ENCODE measurements at places on chromosomes 7 and 10.
A peak's percentile ranks its signal among the peaks of the same experiment; 100 is the strongest.

DNA sequence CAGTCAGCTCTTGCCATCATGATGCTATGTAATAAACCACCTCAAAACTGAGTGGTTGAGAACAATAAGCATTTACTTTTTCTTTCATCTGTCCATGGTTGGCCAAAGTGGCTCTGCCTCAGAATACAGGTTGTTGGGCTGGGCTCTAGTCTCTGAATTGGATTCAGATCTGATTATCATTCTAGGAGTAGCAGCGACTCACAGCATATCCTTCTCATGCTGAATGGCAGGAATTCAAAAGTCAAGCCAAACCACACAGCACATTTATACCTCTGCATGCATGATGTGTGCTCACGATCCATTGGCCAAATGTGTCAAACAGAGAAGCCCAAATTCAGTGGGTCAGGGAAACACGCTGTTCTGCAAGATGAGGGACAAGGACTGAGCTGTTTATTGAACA lies 13.6 kb upstream of the GALNT11 start:
- DNase-seq = no peak

DNA sequence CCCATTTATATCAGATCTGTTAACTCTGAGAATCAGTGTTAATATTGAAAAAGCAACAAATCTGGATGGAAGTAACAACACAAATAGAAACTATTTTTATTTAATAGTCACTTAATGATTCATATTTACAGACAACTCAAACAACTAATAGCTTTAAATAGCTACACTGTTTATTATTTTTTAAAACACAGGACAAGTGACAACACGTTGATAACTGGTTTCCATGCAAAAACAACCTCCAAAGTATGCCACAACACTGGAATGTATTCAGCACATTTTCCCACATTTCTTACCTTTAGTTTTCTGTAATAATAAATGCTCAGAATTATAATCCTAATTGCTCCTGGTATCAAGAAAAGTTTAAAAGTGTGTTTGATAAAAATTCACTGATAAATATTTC lies 4.0 kb downstream of the SNX13 start:
- DNase-seq = no peak

DNA sequence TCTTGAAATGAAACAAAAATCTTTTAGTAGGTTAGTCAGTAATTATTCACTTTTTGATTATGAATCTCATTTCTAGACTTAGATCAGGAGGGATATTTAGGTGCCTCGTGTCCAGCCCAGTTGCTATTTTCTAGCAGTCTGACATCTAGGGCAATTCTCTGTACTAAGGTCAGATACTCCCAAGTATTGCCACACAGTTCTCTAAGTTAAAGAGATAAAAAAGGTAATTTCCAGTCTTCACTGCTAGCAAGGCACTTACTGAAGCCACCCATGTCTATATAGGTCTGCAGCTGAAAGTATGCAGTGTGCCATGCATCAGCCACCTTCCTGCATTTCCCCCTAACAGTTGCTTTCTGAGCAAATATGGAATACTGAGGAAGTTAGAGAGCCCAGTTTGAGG lies 83.4 kb downstream of the PON1 start:
- no peak for DNase-seq

DNA sequence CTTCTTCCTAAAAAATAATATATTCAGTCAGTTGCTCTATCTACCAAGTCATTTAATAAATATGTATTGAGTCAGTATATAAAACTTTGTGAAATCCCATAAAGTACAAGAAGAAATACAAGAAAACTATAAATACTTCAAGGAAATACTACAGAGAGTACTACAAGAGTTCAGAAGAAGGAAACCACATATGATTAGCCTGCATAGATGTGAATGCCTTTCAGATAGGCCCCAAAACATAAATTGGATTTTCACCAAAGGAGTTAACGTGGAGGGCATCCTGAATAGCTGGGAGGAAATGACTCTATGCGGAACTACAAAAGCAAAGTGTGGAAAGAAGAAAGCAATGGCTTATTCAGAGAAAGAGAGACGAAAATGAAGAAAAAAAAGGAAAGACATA lies 120.1 kb downstream of the LRRN3 start:
- DNase-seq = no peak

- DNase-seq = no peak
Measured at GRCh38 chr10:14502431-14502830, 171.7 kb upstream of the FRMD4A start.

GRCh38 chr10:70931168-70931815 lies 42.9 kb upstream of the PCBD1 start:
- peak; percentile 18 for DNase-seq

GRCh38 chr10:123911866-123912265 lies 20.3 kb upstream of the CPXM2 start:
- no peak for DNase-seq

DNA sequence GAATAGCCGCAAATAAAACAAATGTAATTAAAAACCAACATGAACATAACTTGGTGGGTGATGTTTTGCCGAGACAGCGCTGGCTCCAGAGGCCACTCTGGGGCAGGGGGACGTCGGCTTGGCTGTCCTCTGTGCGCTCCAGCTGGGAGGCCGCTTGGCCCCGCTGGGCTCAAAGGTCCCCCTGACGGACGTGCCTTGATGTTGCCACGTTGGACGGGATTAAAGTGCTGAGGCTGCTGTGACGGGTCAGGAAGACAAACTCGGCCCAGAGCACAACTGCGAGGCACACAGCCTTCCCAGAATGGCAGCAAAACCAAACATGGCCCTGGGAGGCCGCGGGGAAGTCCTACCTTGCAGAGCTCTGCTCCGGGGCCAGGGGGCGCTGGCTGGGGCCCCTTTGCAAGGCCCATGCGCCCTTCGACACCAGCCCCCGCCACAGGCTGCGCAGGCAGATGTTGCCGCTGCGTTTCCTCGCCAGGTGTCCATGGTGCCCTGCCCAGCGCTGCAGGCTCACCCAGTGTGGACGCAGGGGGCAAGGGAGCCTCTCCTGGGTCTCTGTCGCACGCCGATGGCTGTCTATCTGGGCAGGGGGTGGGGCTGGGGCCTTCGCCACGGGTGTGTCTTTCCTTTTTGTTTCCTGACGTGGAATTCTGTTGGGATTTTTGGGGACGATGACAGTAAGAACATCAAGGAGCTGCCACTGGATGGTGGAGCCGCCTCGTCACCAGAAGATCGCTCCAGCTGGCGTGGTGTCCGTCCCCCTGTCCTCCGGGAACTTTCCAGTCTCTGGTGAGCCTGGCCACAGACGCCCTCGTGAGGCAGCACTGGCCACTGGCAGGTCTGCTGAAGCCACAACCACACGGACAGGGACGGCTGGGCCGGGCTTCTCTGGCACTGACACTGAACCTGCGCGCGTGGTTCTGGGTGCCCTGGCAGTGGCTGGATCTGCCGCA lies 99.6 kb upstream of the DIP2C start:
- DNase-seq = peak; percentile 85

GRCh38 chr7:33354201-33354600 lies 224.8 kb downstream of the BBS9 start:
- no peak for DNase-seq

DNA sequence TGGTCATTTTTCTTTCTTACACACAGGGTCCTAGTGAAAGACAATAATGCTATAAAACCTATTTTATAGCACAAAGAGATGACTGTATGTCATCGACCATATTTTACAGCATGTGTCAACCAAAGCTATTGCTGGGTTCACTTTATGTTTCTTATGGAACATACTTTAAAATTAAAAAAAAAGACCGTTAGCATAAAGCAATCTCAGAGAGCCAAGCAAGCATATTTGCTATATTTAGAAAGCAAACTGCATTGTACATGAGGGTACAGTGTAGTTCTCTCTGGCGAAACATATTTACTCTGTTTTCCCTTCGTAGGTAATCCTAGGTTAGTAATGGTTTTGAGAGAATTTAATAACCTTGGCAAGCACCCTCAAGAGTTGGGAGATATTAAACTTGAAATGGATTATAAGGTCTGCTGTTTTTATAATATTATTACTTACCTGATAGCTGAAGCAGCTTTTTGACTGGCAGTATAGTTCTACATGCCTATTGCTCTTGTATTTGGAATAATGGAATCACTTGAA lies 244.2 kb upstream of the POM121L12 start:
- DNase-seq = no peak

DNA sequence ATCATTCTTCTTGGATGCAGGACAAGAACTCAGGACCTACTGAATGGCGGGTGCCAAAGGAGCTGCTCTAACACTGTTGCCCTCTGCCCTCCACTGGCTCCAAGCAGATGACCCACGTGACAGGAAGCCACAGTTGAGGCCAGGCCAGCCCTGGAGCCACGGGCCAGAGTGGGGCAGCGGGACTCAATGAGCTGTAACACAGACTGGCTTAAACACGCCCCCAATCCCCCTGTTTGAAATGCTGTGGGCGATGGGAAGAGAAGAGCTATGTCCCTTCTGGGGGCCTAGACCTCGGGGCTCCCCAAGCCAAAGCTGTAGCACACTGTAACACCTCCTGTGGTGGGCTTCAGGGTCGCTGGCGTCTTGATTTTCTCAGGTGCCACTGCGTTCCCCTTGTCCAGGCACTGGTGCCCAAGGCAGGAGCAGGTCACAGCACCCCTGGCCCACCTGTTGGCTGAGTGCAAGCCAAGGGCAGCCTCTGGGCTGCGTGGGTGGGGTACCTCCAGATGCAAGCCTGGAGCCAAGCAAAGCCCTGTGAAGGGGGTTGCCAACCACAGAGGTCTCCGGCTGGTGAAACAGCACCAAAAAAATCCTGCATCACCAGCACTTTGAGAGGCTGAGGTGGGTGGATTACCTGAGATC lies 18.6 kb upstream of the ZMIZ2 start:
- no peak for DNase-seq

DNA sequence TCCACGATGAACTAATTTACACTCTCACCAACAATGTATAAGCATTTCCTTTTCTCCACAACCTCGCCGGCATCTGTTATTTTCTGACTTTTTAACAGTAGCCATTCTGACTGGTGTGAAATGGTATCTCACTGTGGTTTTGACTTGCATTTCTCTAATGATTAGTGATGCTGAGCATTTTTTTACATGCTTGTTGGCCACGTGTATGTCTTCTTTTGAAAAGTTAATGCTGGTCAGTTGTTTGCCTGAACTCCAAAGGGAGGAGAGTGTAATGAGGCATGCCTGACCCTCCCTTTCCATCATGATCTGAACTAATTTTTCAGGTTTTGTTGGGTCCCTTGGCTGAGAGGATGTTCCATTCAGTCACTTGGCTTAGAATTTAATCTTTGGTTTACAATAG lies 50.7 kb upstream of the SVIL start:
- DNase-seq = no peak

GRCh38 chr10:18483516-18484186 lies 167.7 kb downstream of the NSUN6 start:
- no peak for DNase-seq

DNA sequence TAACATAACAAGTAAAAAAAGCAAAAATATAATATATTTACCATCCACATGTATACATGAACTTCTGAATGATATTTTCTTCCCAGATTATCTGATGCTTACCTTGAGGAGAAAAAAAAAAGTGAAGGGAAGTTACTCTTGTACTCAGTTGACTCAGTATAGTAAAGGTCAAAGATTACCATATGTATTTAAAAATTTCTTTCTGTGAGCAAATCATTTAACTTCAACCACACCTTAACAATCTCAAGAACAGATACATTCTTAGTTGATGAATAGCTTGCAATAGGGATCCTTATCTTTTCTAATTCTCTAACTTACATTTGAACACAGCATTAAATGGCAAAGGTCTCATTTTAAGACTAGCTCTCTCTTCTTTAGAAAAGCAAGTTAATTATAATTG lies 29.8 kb downstream of the PRR15 start:
- no peak for DNase-seq

GRCh38 chr10:104923501-104923900 lies 282.4 kb downstream of the SORCS3 start:
- no peak for DNase-seq

- no peak for DNase-seq
Measured at GRCh38 chr7:110929480-110930249, 161.3 kb upstream of the LRRN3 start.

GRCh38 chr7:46007194-46007593 lies 86.1 kb upstream of the IGFBP3 start:
- DNase-seq = no peak

DNA sequence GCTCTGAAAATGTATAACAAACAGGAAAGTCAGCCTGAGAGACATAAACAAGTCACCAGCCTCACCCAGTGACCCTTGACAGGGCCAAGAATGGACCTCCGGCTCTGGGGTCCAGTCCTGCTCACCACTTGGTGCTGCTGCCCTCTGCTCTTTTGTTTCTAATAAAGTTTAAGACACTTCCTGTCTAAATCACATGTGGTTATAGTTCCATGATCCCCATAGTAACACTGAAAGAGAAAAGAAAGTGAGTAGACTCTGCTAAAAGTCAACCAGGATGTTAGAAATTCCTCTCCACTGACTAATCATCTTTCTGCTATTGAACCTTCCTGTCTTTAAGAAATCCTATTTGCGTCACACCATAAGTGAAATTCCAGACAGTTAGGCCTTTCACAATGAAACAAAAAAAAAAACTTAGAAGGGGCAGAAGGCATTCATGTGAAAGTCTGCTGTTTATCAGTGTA lies 179.2 kb upstream of the BET1 start:
- DNase-seq = peak; percentile 20

DNA sequence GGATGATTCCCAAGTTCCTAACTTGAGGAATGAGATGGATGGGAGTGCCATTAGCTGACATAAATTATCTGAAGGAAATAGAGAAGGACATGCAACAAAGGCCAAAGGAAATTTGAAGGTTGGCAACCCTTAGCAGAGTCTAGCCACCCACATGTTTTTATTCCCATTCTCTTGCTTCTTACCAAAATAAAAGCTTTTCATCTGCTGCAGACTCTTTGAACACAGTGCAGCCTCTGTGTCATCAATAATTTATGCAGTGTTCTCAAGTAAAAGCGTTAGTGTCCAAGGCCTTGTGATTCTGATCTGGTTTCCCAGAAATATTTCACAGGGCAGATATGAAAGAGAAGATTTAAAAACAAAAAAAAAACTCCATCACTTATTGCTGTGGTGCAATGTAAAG lies 98.5 kb downstream of the ST7 start:
- no peak for DNase-seq

GRCh38 chr7:140676306-140676705 lies 3.6 kb downstream of the ADCK2 start:
- no peak for DNase-seq

DNA sequence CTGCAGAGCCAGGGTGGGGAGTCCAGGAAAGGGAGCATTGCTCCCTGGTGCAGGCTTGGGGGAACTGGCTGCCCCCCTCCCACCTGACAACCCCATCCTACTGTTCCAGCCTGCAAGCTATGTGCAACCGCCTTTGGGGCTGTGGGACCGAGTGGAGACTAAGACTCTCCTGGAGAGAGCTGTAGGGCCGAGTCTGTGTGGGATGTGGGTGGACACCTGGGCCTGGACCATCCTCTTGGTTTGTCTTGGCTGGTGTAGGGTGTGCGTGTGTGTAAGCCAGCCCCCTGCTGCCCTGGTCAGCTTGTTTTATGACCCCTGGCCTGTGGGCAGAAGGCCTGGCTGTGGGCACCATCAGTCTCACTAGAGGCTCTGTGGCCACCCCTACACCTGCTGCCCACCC lies 1.6 kb upstream of the RAMP3 start:
- no peak for DNase-seq

GRCh38 chr10:102588875-102589274 lies 55.4 kb upstream of the TRIM8 start:
- no peak for DNase-seq

GRCh38 chr7:37832194-37832593 lies 16.2 kb upstream of the NME8 start:
- DNase-seq = no peak

All from GM23338 (cell line).